ENCODE measurements at places on chromosomes 4 and X.

DNA sequence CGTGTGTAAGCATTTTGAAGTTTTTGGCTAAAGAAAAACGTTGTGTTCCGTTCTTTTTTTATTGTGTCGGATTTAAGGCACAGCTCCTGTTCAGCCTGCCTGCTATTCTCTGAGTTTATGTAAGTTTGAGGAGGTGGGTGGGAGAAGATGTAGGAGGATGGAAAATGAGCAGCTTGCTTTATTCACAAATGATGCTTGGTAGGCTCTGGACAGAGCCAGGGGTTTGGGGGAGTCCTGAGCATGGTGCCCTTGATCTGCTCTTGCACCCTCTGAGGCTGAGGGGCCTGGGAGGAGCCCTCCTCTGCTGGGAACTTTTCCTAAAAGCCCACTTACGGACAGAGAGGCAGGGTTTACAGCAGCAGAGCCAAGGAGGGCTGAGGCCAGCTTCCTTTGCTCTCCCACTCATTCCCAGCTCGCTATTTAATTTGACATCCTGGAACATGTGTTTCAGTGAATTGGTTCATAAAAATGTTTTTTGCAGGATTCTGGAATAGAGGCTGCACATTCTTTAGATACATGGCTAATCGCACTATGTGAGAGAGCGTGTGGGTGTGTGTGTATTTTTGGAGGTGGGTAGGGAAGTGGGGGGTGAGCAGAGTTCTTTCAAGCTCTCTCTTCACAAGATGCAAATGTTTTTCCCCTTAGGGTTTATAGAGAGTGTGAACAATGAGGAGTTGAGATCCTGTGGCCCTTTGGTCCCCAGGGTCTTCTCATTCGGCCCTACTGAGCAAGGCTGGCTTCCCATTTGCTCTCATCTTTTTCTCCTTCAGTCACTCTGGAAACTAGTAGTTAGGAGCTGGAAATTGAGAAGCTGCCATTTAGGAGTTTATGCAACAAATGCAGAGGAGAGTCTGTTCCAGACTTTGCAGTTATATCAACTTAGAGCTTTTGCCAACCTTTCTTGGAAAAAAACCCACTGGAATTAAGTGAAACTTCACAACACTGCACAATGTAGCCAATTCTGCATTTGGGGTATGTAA, 32.1 kb downstream of the TMEM131L start:
- DNase-seq = peak; percentile 49

DNA sequence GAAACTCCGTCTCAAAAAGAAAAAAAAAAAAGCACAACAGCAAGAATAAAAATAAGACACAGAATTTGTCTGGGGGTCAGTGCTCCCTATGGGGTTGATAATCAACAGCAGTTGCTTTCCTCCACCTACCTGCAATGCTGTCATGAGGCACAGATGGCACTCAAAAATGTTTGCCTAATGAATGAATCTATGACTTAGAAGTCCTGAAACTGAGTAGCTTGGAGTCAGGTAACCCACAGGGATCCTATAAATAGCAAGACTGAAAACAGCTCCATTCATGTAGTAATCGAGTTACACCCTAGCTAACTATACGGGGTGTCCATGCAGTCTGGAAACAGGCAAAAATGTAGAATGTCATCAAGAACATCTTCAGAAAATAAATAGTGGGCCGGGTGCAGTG, 19.8 kb upstream of the DDX3X start:
- no peak for DNase-seq

GRCh38 chr4:20422398-20422797, 170.7 kb downstream of the SLIT2 start:
- no peak for DNase-seq

GRCh38 chr4:146275370-146275769, 61.0 kb downstream of the REELD1 start:
- no peak for DNase-seq

- no peak for DNase-seq
Measured at GRCh38 chrX:74419864-74420195, 1.5 kb upstream of the SLC16A2 start.

DNA sequence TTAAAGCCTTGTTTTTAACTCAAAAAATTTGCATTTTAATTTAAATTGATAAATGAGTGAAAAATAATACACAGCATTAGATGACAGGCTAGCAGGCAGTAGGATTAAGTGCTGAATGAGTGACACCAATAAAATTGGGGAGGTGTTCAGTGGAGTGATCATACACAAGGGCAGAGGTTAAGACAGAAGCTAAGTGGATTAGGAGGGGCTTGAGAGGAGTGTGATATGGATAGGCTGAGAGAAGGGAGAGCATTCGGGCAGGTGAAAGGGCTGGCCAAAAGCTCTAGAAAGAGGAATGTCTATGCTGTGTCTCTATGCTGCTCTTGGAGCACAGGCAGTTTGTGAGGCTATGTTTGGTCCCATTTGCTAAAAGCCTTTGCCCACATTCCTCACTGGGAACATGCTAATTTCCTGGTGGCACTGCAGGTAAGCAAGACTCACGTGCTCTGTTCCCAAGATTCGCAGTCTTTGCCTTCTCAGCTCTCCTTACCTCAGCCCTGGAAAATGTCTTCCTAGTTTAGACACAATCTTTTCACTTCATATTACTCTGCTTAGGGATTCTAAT, 52.8 kb upstream of the CCSER1 start:
- no peak for DNase-seq

GRCh38 chr4:122895336-122895995, 26.9 kb downstream of the NUDT6 start:
- no peak for DNase-seq

- DNase-seq = no peak
Measured at GRCh38 chr4:139027776-139028175, 12.2 kb downstream of the NOCT start.
